ENCODE measurements at places on chromosomes 6 and 20.

GRCh38 chr6:153944201-153944600 is 94.8 kb upstream of the OPRM1 start:
- no peak for DNase-seq

- no peak for DNase-seq
Observed at GRCh38 chr6:50056242-50056641, 6.5 kb upstream of the DEFB112 start.

GRCh38 chr6:24257282-24257681 is 100.6 kb downstream of the DCDC2 start:
- no peak for DNase-seq

DNA sequence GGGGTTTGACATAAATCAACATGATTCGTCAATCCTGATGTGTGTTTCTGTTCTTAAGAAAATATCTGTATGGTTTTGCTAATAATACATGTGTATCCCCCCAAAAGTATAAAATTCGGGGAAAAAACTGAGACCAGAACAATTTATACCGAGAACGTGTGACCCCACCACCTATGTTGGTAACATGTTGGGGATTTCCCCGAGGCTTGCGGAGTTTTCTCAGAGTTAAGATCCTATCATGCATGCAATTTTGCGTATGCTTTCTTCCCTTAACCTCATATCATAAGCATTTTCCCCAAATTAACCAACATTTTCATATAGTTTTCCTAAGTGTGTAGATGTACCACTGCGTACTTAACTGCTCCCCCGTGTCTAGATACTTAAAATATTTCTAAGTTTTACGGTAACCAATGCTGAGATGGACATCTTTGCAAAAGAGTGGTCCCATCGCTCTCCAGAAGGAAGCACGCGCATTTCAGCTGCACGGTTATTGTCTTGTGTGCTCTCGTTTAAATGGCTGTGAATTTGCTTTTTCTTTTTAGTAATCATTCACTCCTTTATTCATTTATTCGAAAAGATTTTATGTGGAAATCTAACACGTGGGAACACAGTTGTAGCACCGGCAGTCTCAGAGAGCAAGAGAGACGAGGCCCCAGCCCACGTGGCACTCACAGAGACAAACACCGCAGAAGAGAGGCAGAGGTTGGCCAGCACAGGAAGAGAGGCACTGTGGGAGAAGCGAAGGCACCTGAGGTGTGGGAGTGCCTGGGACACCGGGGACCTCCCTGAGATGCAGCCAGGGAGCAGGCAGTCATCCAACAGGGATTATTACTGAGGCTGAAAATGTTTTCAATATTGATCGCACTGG is 13.2 kb upstream of the IRF4 start:
- DNase-seq: no peak

GRCh38 chr6:52536424-52536916 is 40.4 kb downstream of the TRAM2 start:
- DNase-seq: no peak

GRCh38 chr20:24762371-24762770 is 186.7 kb upstream of the CST7 start:
- no peak for DNase-seq

All from NCI-H1092 treated with DMSO at 0.1 percent for 48 hours (cell line).